ENCODE measurements at places on chromosomes 1 and 21.

DNA sequence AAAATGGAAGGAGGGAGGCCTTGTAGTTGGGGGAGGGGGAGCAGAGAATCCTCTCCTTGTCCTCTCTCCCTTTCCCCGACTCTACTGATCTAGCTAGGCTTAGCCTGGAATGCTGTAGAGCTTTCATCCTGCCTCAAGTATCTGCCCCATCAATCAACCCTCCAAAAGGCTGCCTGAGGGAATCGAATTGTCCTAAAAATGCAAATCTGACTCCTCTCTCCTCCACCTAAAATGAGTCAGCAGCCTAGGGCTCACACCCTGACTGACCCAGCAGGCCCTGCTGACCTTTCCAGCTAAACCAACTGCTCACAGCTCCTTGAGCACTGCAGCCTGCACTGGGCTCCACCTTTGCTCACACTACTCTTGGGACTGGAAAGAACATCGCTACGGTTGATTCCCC lies 2.8 kb downstream of the HPDL start:
- DNase-seq = no peak

DNA sequence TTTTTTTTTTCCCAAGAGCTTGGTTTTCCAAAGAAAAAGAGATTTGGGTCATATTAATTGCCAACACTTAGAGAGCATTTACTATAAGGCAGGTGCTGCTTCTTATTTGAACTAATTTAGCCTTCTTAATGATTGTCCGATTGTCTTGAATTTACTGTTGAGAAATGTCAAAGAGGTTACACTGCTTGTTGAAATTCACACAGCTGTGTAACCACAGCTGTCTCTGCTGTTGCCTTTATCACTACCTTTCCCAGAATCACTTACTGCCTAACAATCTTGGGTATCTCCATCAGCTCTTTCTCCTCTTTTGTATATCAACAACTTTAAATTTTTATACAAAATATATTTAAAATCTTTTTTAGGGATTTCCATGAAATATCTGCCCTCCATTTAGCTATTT lies 115.6 kb downstream of the UCHL5 start:
- no peak for DNase-seq

DNA sequence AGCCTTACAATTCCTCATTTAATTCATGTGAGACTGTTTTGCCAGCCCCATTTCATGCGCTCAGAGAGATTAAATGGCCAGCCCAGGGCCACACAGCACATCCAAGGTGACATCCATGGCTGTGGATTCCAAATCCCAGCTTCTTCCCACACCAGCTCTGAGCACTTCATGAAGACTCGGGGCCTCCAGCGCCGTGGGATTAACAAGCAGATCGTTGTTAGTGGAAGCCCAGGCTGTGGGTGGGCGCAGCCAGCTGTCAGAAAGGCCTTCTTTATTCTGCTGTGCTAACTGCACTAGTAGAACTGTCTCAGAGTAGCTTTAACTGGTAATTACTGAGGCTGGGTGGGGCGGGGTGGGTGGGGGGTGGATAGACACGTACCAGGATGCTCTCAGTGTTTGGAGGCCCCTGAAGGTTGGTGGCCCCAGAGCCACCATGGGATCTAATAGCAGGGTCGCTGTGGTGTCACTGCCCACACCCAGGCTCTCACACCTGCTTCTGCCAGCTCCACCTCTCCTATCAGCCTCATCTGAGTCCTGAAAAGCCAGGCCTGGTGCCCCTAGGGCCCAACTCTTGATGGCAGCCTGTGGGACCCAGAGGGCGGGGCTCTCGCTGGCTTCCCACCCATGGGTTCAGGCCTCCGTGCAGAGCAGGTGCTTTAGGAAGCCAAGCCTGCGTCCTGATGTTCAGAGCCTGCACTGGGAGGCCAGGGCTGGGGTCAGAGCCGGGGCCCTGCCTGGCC lies 3.4 kb downstream of the BMP8A start:
- DNase-seq = no peak

- no peak for DNase-seq
Measured at GRCh38 chr1:33372677-33373076, 51.8 kb upstream of the A3GALT2 start.

- DNase-seq = no peak
Measured at GRCh38 chr1:3954170-3955169, 54.4 kb upstream of the C1orf174 start.

DNA sequence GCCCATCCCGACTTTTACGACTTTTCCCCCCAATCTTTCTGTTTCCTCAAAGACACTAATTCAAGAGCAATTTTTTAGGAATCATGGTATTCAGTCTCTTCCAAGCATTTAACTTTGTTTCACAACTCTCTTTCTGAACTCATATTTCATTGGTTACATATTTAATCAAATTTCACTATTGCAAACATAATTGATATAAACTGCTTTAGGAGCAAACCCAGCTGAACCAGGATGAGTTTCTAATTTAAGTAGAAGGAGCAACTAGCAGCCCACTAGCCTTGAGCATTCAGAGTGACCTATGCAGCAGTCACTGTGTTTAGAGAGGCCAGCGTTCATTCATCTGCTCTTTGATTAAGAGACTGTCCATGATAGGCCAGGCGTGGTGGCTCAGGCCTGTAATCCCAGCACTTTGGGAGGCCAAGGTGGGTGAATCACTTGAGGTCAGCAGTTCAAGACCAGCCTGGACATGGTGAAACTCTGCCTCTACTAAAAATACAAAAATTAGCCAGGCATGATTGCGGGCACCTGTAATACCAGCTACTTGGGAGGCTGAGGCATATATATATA lies 1.8 kb downstream of the CELA2B start:
- no peak for DNase-seq

DNA sequence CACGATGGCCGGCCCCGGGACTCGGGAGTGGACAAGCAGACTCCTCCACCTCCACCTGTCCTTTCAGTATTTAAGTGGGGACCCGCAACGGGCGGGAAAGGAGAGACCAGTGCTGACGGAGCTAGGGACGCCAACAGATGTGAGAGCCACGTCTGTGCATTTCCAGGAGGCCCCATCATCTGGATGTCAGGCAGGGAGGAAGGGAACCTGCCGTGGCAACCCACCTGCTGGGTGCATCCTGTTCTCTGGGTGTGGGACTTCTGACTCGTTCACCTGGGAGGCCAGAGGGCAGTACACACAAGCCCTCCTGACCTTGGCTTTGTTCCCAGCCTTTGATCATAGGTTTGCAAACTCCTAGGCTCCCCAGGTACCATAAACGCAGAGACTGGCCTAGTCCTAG lies 5.6 kb upstream of the PCBP3 start:
- no peak for DNase-seq

DNA sequence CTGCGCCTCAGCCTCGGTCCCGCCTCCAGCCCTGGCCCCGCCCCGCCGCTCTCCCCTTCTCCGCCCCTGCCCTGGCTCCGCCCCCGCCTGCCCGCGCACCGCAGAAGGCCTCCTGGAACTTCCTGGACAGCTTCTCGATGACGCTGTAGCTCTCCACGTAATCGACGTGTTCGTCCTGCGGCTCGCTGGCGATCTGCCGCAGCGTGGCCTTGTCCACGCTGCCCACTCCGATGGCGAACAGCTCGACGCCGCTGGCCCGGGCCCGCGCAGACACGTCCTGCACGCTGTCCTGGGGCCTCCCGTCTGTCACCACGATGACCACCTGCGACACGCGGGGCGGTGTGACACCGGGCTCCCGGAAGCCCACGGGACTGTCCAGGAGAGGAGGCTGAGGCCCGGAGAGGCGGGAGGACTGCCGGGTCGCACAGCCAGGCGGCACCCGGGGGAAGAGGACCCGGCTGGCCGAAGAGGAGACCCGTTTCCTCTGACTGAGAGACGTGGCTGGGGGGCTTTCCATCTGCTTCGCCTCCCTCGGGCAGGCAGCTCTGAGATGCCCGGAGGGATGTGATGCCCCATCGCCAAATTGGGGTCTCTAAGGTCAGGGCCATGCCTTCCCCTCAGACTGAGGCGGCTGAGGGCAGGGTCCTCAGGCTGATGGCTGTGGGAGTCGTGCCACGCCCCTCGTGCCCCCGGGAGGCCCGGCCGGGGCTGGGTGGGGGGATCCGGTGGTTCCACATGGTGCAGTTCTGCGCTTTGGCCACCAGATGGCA lies 4.6 kb downstream of the MATN1 start:
- peak; percentile 81 for DNase-seq

- DNase-seq = no peak
Measured at GRCh38 chr1:156648951-156649350, 7.0 kb downstream of the BCAN start.

- DNase-seq = no peak
Measured at GRCh38 chr1:237197470-237198425, 155.8 kb downstream of the RYR2 start.

DNA sequence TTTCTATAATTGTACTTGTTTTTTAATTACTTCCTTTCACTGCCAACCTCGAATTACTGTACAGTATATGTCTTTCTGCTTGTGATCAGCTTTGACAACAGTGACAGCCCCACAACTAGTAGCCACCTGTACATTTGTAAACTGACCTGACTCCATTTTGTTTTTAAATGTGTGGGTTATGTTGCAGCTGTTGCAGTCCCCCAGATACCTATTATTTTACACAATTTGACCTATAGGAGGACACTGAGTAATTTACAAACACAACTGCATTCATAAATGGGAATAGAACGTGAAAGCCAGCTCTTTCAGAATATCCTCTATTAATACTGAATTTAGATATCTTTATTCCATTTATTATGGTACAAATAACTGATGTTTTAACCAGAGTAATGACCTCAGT lies 2.5 kb upstream of the VAMP3 start:
- no peak for DNase-seq

DNA sequence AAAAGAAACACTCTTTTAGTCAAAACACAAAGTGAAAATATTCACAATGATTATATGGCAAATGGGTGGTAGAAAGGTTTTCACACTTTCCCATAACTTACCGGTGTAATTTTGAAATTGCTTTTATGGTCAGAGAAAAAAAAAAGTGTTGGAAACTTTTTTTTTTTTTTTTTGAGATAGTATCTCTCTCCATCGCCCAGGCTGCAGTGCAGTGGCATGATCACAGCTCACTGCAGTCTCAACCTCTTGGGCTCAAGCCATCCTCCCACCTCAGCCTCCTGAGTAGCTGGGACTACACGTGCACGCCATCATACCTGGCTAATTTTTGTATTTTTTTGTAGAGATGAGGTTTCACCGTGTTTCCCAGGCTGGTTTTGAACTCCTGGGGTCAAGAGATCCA lies 3.3 kb downstream of the IFNGR2 start:
- no peak for DNase-seq

DNA sequence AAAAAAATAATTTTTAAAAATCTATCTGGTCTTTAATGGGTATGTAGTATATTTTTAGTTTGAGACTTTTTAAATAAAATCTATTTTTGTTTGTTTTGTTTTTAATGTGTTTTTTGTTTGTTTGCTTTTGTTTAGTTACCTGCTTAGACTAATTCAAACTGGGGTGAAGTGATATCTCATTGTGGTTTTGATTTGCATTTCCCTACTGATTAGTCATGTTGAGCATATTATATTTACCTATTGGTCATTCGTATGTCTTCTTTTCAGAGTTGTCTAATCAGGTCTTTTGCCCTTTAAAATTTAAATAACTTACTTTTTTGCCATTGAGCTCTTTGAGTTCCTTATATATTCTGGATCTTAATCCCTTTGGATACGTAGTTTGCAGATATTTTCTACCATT lies 20.3 kb downstream of the CD1B start:
- DNase-seq = no peak

DNA sequence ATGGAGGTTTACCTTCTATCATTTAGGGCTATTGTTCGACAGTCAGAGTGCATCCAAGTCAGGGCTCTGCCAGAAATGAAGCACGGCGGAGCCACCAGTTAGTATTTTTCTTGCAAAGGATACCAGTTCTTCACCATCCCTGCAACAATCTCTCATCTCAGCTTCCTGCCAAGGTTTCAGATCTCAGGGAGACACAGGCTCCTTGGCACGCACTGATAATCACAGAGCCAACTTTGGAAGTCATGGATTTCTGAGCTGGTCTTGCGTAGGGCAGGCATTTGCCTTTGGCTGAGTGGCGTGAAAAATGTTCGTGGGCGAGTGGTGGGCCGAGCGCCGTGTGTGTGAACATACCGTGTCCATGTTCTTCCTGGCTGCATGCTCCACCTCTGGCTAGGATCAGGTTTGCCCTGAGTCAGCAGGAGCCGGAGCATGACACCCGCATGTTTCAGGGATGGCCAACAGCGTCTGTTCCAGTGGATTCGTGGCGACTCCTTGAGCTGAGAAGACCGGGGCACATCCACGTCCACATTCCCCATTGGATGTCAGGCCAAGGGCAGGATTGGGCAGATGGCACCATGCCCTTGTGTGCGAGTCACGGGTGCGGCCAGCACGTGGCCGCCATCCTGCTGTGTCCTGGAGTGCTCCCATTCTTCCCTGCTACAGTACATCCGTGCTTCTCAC lies 118.5 kb upstream of the C1orf174 start:
- DNase-seq = no peak

DNA sequence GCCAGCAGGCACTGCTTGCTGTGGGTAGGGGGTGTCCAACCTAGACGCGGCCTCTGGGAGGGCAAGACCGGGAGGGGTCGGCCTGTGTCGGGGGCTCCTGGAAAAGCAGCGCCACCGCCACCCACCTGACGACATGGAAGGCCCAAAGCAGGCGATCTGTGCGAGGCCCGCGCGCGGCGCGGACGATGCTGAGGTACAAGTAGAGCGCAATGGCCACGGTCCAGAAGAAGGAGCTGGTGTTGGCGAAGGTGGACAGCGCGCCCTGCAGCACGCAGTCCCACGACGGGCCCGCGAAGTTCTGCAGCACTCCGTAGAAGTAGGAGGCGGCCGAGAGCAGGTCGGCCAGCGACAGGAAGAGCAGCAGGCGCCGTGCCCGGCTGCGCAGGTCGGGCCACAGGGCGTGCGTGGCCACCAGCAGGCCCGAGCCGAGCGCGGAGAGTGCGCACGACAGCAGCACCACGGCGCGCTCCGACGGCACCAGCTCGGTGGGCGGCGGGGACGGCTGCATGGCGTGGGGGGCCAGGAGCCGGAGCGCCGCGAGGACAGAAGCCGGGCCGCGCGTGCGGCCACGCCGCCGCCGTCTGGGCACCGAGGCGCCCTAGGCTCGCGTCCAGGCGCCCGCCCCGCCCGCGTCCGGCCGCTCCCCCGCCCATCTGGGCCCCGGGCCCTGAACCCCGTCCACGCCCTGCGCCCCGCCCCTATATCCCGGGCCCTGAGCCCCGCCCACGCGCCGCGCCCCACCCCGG lies at the start of gene GPR157:
GPR157 (minus strand) TSS at position 583 of the 746 bp plus-strand sequence; CDS start at position 508, 75 bp downstream.
- DNase-seq = peak; percentile 81

- no peak for DNase-seq
Measured at GRCh38 chr1:172537827-172538391, 5.0 kb downstream of the SUCO start.

- DNase-seq = no peak
Measured at GRCh38 chr1:38905985-38906384, 24.6 kb upstream of the GJA9 start.

DNA sequence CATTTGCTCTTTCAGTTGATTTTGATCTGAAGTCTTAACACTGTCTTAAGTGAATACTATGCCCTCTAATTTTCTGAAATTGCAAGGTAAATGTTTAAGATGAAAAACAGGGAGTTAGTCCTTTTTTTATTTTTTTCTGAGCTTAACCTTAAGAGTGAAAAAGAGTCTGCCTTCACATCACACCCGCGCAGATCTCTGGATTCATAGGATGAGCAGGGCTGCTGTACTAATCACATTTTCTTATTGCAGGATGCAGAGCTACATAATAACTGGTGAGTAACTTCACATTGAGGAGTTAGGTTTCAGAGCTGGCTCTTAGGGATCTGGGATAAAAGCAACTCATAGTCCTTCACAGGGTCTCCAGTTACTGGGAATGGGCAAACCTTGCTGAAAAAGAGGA lies 188.7 kb upstream of the ATP1B1 start:
- DNase-seq = no peak

GRCh38 chr1:221117133-221117532 lies 237.9 kb downstream of the HLX start:
- DNase-seq = no peak

Measured in activated T-cell treated with anti-CD3 and anti-CD28 coated beads for 1 hour (primary cell).